ENCODE measurements at places on chromosomes 7 and 10.
A peak's percentile ranks its signal among the peaks of the same experiment; 100 is the strongest.

DNA sequence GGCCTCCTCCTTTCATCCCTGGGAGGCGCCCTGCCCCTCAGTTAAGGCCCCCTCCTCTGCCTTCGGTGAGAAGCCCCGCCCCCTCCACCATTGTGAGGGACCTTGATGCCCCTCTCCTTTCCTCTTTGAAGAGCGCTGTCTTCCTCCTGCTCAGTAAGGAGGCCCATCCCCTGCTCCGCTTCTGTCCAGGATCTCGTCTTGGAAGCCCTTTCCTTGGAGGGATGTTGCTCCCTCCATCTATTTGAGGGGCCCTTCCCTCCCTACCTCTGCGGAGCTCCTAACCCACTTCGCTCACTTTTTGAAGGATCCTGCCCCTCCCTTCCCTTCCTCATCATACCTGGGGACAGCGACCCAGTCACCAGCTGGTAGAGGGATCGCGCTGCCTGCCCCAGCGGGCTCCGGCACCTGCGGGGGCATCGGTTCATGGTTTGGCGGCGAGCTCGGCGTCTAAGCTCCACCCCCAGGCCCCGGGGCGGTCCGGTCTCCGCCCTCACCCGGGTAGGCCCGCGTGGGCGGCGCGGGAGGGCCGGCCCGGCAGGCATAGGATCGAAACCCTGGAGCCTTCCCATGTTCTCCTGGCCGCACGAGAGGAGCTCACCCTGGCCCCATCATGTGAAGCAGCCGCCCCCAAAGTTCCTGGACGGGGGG is 4.1 kb downstream of the KCNIP2 start:
- peak; percentile 51 for DNase-seq

- peak; percentile 32 for DNase-seq
Measured at GRCh38 chr7:157502701-157503111, 165.9 kb downstream of the DNAJB6 start.

DNA sequence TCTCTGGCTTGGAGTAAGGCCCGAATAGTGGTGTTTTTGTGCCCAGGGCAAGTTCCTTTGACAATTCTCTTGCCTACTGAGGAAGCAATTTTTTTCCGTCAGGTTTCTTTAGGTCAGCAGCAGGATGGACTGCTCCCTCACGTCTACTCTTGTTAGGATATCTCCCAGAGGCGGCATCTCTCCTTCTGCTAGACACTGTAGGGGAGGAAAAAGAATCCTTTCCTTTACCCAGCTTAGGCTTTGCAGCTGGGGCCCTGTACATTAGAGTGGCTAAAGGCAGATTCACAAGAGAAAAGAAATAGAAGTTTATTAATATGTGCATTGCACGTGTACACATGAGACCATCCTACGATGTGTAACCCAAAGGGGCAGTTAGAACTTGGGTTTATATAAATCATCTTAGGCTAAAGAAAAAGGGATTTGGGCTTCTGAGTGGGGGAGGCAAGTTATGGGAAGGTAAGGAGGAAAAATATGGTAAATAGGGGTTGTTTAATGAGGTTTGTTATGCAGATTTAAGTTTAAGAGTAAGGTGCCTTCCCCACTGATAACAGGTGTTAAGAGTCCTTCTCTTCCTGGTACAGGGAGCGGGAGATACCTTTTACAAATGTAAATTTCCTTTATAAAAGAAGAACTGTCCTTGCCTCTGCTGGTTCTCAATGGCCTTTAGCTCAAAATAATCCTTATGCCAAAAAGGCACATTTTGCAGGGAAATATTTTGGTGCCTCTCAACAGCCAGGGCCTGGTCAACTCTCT is 156.4 kb downstream of the AOAH start:
- DNase-seq, result no peak

GRCh38 chr10:21976739-21977138 is 26.8 kb downstream of the DNAJC1 start:
- DNase-seq, result no peak

GRCh38 chr7:108724251-108725100 is 154.8 kb downstream of the DNAJB9 start:
- no peak for DNase-seq

- no peak for DNase-seq
Measured at GRCh38 chr10:78910886-78911285, 157.9 kb upstream of the ZMIZ1 start.

DNA sequence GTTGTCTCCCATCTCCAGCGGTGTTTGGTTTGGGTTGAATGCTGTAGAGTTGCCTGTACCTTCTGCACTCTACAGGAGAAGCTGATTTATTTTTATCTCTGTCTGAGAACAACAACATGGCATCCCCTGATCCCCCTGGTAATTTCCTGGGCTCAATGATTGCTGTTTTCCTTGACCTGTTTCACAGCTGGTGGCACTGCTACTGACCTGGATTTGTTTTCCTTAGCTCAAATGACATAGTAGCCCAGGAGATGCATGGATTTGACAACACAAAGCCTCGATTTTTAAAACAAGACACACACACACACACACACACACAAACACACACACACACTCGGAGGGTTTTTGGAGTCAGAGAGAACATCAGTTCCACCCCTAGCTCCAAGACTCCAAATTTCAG is 301.6 kb downstream of the NRG3 start:
- no peak for DNase-seq

DNA sequence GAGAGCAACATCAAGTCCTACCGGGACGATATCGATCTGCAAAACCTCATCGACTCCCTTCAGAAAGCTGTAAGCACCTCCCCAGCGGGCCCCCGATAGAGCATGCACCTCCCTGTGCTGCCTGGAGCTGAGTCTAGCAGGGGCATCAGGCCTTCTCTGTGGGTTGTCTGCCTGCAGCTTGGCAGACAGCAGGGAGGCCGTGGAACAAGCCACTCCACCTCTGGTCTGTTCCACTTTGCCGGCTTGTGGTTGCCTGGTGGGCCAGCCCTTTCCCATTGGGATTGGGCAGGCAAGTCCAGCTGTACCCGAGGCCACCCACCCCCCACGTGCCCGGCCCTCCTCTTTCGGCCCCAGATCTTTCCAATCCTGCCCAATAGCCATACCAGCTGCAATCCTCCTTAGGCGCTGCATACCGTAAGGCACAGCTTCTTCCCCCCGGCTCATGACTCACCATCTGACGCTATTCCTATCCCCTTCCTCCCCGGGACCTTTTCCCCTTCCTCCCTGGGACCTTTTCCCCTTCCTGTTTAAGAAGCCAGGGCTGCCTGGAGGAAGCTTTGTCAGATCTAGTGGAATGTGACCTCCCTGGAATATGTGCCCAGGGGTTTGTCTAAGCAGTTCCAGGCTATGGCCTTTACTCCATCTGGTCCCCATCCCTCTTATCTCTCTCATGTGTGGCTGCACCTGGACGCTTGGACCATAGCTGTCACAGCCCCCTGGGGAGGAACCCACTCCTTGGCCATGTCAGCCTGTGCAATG is 28.1 kb upstream of the SH2D4B start:
- no peak for DNase-seq

DNA sequence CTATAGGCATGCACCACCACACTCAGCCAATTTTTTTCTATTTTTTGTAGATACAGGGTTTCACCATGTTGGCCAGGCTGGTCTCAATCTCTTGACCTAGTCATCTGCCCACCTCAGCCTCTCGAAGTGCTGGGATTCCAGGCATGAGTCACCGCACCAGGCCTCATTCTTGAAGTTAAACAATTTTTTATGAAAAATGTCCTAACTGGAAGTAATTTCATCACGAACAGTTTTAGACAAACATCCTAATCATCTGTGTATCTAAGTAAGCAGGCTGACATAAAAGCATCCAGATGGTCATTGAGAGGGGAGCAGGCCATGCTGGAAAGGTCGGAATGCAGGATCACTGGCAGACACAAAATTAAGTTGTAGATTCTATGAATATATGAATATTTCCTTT is 269.1 kb downstream of the ZMYND11 start:
- no peak for DNase-seq

GRCh38 chr10:71084818-71085126 is 127.6 kb upstream of the UNC5B start:
- no peak for DNase-seq

DNA sequence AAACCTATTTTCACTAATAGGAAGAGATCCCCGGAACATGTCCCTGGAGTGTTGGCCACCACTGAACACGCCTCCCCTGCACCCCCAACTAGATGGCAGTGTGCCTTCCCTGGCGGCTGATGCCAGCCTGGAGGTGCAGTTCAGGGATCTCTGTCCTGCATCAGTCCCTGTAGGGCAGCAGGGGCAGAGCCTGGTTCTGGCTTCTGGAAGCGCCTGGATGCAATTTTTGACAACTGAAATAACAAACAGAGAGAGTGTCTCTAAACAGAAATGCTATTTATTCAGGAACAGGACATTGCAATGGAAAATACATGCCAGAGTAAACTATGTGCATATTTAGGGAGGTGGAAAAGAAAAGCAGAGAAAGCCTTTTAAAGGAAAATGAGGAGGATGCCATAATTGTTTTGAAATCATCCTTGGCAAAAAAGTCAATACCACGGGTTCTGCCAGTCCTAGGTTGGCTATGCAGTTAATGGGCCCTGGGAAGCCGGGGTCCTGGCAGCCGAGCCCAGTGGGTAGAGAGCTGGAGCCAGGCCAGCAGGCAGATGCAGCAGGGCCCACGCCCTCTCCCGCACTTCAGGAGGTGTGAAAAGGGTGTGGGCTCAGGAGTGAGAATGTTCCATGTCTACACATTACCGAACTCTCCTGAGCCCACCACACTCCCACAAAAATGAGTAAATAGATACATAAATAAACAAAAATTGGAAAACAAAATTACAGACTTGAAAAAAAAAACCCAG is 18.5 kb downstream of the ANTXRL start:
- DNase-seq, result no peak

DNA sequence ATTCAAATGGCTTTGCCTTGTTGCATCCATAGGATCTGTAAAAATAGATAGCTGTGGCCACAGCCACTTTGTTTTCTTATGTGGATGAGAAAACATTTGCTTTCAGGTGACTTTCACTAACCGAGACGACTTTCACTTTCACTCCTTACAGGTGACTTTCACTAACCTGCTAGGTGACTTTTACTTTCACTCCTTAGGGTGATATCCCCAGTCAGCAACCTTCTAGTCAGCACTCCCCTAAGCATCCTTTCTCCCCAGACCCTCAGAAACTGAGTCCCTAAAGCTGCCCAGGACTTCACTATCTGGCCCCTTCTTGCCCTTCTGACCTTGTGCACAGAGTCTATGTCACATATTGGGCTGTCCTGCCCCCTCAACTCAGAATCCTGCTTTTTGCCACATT is 177.5 kb downstream of the RELN start:
- DNase-seq, result peak; percentile 26

DNA sequence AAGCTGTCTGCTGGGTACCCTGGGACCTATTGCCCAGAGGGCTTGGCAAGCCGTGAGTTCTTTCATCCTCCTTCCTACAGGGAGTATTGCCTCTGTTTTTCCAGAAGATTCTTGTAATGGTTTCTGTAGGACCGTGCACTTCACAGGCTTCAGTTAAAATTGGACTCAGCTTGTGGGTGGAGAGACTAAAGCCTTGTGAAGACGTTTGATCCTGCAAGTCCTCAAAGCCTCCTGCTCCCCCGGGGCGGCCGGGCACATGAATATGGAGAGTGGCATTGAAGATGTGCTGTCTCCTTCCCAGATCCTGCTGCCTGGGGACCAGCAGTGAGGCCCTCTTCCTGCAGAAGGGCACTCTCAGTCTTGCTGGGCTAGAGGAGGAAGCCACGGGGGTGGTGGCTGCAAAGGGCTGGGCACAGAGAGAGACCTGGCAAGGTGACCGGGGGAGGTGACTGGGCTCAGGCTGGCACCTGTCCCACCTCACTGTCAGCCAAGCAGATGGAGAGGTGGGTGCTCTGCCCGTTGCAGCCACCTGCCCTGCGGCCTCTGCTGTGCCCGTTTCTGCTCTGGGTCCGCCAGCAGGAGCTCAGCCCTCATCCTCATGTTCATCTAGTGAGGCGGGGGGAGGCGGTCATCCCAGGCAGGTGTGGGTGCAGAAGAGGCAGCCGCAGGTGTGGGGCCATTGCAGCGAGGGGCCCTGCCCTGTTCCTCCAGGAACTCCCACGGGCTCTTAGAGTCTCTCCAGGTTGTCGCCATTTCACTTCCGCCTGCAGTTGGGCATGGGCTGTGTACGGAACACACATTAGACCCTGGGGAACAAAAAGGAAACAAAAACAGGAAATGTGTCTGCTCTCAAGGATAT is 55.7 kb downstream of the TMEM209 start:
- no peak for DNase-seq

- DNase-seq, result no peak
Measured at GRCh38 chr7:16404636-16405035, 16.7 kb downstream of the CRPPA start.

DNA sequence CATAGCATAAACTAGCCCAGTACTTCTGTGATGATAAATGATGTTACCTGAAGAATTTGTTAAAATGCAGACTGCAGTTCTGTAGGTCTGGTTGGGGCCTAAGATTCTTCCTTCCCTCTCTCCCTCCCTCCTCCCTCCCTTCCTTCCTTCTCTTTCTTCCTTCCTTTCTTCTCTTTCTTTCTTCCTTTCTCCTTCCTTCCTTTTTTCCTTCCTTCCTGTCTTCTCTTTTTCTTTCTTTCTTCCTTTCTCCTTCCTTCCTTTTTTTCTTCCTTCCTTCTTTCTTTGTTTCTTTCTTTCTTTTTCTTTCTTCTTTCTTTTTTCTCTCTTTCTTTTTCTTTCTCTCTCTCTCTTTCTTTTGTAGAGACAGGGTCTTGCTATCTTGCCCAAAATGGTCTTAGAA is 3.7 kb upstream of the SLC25A28 start:
- DNase-seq, result no peak

GRCh38 chr7:90402785-90403173 is 482 bp upstream of the CLDN12 start:
- no peak for DNase-seq

- DNase-seq, result no peak
Measured at GRCh38 chr7:31896925-31897324, 173.3 kb downstream of the PDE1C start.

DNA sequence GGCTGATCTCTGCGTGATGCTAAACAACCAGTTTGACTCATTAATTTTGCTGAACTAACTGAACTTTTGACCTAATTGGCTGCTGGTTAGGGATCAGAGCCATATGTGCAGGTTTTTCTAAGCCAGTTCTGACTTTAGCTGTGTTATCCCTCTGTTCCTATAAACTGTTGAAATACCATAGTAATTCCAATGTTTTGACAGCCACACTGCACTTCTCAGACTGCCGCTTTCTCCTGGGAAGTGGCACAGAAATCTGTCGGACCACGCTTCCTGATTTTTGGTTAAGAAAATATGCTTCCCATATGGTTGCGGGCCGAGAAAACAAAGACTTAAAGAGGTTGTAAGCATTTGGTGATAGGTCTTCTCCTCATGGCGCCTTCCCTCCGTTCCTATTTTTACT is 42.3 kb downstream of the TBXAS1 start:
- no peak for DNase-seq

DNA sequence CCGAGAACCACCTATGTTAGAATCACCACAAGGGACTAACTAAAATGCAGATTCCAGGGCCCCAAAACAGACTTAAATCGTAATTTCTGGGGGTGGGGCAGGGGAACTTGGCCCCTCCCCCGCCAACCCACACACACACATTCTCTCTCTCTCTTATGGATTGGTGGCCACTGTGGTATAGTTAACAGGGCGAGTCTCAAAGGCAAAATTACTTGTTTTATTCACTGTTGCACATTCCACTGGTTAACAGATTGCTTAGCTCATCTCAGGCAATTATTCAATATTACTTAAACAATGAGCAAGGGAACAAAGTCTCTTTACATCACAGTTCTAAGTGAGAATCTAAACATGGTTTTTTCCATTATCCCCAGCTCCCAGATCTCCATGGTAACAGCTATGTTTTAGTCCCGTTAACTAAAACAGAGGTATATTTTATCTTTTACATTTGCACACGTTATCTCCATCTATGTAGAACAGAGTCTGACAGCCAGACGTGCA is 38.5 kb downstream of the IGF2BP3 start:
- DNase-seq, result peak; percentile 50

GRCh38 chr7:69564454-69565417 is 33.5 kb upstream of the AUTS2 start:
- DNase-seq, result no peak

- DNase-seq, result no peak
Measured at GRCh38 chr10:80137031-80137862, 4.7 kb downstream of the PLAC9 start.

All from T-helper 2 cell (primary cell).